GM20000 (cell line): ENCODE measurements at places on chromosomes 1 and 21.
A peak's percentile ranks its signal among the peaks of the same experiment; 100 is the strongest.

GRCh38 chr1:186662752-186663151, 17.5 kb downstream of the PTGS2 start:
- no peak for DNase-seq

GRCh38 chr1:153697191-153698019, 18.9 kb downstream of the NPR1 start:
- no peak for DNase-seq

DNA sequence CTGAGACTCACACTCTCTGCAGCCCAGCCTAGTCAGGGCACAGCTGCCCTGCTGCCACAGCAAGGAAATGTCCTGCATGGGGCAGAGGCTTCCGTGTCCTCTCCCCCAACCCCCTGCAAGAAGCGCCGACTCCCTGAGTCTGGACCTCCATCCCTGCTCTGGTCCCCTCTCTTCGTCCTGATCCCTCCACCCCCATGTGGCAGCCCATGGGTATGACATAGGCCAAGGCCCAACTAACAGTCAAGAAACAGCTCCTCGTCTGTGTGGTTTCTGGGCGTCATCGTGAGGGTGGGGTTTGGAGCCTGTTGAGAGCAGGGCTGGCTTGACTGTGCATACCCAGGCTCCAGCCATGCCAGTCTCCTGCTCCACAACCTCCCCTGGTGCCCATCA, 19.5 kb downstream of the FAAH start:
- peak; percentile 45 for DNase-seq

DNA sequence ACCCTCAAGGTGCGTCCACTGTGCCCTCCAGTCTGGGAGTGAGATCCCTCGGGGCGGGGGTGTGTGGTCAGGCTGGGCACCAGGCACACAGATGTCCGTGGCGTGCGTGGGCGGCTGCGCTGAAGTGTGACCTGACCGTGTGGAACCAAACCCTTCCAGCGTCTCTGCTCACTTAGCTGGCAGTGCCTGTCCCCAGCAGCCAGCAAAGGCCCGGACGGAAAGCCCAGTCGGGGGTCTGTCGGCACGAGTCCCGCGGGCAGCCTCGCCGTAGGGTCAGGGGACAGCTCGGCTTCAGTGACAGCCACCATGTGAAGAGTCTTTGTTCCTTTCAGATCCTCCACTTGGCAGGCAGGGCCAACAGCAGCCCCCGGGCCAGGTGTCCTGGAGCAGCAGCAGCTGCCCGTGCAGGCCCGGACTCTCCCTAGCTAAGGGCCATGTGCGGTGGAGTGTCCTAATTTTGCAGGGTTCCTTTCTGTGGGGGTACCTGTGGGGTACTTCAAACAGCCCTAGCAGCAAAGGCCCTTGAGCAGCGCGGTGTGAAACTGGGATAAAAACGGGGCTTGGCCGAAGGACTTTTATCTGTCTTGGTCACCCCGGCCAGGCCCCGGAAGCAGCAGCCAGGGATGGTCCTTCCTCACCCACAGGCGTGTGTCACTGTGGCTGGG, 11.6 kb downstream of the TTLL10 start:
- no peak for DNase-seq
